Cerebellar cortex (tissue), 1 donor: ENCODE measurements at places on chromosomes 5 and 9.

- DNase-seq, result no peak
Measured at GRCh38 chr9:36748322-36748899, 175.7 kb downstream of the MELK start.

- DNase-seq, result no peak
Measured at GRCh38 chr5:149778303-149779123, 48.4 kb downstream of the PPARGC1B start.

DNA sequence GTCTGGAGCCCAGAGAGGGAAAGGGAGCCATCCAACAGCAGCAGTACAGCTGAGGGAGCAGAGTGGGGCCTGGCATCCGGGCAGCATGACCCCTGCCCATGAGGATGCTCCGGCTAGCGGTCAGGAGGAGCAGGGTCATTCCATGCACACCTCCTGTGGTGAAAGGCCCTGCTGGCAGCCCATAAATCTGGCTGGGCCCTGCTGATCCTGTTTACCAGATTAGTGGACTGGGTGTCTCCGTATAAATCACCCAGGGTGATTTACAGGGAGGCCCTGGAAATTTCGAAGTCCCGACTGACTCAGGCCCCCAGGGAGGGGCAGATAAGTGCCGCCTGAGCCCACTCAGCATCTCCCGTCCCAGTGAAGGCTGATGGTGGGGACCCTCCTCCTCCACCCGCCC, 117.6 kb upstream of the HAND1 start:
- no peak for DNase-seq

DNA sequence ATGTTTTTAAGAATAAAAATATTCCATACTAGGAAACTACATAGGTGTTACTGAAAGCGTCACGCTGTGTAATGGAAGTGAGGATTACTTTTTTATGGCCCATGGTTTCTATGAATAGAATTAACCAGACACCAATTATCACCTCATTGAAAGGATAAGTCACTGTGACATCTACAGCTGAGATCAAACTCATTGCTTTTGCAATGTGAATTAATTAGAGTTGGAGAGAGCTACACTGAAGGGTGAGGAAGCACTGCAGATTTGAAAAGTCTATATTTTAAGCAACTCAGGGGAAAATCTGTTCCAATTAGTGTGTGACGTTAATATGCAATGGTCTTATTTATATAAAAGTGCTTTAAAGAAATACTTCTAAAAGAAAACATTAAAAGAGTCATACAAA, 1300.1 kb upstream of the DMAC1 start:
- DNase-seq, result no peak

- DNase-seq, result no peak
Measured at GRCh38 chr9:3337515-3338225, 188.1 kb downstream of the RFX3 start.

DNA sequence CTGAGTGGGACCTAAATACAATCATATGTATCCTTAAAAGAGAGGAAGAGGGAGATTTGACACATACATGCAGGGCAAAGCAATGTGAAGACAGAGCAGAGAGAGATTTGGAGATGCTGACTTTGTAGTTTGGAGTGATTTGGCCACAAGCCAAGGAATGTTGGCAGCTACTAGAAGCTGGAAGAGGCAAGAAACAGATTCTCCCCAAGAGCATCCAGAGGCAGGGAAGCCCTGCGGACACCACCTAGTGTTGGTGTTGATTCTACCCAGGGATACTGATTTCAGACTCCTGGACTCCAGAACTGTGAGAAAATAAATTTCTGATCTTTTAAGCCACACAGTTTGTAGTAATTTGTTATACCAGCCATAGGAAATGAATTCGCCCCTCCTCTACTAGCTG, 64.9 kb upstream of the OSMR start:
- peak; percentile 35 for DNase-seq

GRCh38 chr9:35516479-35516878, 26.6 kb downstream of the RUSC2 start:
- DNase-seq, result peak; percentile 48

GRCh38 chr5:6222899-6223298, 155.4 kb downstream of the MED10 start:
- DNase-seq, result no peak

DNA sequence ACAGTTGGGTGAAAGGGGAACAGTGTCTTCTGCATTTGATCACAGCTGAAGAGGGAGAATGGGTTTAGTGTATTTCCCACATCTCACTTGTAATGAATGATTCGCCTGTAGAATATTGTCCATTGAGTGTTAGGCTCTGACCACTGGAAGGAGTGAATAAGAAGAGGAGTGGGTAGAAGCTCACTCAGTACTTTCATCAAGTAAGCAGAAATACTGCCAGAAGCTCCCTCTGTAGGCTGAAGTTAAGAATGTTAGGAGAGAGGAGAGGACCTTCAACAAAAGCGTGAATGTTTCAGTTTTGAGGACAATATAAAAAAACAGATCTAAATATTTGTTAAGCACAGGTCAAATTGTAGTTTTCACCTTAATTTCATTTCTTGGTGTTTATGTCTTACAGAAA, 27.5 kb downstream of the FSD1L start:
- peak; percentile 53 for DNase-seq

GRCh38 chr9:86854898-86855523, 92.3 kb downstream of the GAS1 start:
- DNase-seq, result no peak

GRCh38 chr9:726005-726404, 115.5 kb upstream of the DMRT1 start:
- DNase-seq, result no peak

DNA sequence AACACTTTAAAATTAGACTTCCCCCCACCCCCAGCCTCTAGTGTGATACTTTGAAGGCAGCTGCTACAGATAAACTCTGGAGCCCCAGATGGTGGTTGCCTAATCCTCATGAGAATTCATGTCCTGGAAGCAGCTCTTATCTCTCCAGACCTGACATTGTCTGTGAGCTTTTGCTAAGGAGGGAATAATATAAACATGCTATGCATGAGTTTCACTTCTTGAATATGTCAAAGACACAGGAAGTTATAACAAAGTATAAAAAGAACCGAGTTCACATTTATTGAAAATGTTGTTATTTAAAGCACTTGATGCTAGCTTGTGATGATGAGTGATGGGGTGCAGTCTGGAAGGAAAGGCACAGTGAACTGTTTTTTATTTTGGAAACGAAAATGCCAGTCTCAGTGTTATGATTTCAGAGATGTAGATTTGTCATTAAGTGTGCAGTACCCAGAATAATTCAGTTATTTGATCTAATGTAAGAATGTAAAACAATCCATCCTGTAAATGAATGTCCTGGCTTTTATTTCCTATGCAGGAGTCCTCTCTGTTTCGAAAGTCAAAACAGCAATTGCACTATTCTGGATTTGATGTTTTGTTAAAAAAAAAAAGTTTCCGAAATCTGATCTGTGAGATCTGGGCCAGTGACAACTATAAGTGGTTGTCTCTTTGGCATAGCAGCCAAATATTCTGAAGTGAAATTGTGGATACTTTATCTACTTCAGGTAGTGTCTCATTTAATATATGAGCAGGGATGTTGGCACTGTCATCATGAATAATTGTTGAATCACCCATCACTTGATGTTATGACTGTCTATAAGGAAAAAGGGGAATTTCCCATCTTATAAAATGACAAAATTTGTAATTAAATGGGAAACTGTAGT, 77.0 kb downstream of the ZCCHC7 start:
- DNase-seq, result no peak

DNA sequence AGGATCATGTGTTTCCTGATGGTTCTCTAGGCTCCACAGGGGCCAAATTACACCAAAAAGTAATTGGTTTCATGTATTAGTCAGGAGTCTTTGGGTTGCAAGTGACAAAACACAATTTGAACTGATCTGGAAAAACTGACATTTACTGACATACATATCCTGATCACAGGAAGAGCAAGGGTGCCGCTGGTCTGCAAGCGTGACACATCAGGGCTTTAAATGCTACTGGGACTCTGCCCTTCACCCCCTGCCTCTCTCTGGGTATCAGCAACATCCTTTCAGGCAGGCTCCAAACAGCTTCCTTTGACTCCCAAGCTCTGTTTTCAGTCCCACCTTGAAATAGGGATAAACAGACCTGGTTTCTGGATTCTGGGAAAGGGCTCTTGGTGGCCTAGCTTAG, 197.5 kb downstream of the PALM2AKAP2 start:
- no peak for DNase-seq

- DNase-seq, result no peak
Measured at GRCh38 chr5:60447488-60447920, 252.5 kb downstream of the DEPDC1B start.

GRCh38 chr9:23557689-23558088, 268.4 kb downstream of the ELAVL2 start:
- DNase-seq, result no peak

- DNase-seq, result no peak
Measured at GRCh38 chr5:157650991-157651611, 1.1 kb downstream of the SOX30 start.

DNA sequence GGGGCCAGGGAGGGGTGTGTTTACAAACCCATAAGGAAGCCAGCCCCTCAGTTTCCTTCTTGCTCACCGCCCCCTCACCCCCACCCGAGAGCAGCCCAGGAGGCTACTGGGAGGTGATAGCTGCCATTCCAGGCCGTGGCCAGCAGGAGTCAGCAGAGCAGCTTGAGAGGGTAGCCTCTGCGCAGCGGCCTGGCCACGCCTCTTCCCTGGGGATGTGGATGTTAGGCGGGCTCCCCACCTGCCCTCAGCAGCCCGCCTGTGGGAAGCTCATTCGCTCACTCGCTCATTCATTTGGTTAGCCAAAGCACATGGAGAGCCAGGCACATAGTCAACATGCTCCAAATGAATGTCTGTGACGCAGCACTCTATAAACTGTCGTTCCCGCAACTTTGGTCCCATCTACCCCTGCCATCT, 6.1 kb upstream of the DPM2 start:
- DNase-seq, result peak; percentile 85

DNA sequence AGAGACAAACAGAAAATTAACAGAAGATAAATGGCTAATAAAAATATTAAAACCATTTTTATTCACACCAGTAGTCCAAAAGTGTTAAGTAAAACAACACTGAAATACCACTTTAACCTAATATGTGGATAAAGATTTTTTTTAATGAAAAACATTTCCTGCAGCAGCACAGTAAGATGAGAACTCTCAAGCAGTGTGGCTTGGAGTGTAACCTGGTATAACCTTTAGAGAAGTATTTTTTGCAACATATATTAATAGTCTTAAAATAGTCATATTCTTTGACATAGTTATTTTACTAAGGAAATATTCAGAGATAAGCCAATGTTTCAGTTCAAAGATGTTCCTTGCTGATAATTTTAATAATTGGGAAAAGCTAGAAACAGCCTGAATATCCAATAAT, 644.4 kb downstream of the PDE4D start:
- no peak for DNase-seq

GRCh38 chr5:120817044-120817985, 353.2 kb downstream of the PRR16 start:
- no peak for DNase-seq

GRCh38 chr9:118630931-118631595, 738.2 kb downstream of the BRINP1 start:
- no peak for DNase-seq

DNA sequence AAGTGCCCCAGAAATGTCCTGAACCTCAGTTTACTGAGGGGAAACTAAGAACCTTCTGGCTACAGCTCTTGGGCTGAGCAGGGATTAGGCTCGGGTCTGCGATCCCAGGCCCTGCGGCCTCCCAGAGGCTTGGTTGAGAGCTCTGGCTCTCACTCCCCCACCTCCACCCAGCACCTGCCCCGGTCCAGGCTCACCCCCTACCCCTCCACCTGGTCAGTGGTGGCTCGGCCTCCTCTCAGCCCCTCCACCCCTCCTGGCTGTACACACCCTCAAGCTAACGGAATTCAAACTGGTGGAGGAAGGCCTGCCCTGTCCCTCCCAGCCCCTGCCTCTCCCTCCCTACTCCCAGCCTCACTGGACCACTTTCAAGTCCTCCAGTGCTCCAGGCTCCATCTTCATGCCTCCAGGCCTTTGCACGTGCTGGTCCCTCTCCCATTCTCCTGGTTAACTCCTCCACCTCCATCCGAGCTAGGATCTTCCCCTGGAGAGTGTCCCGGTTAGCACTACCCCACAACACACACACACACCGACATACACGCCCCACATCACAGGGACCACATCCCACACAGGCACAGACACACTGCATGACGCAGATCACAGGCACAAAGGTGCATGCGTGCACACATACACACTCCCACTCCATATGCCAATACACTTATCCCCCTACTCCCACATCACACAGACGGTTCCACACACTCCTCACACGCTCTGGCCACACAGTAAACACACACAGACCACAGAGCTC, 130.9 kb downstream of the C9orf50 start:
- DNase-seq, result no peak

- DNase-seq, result no peak
Measured at GRCh38 chr9:99720455-99721050, 101.1 kb upstream of the NR4A3 start.

DNA sequence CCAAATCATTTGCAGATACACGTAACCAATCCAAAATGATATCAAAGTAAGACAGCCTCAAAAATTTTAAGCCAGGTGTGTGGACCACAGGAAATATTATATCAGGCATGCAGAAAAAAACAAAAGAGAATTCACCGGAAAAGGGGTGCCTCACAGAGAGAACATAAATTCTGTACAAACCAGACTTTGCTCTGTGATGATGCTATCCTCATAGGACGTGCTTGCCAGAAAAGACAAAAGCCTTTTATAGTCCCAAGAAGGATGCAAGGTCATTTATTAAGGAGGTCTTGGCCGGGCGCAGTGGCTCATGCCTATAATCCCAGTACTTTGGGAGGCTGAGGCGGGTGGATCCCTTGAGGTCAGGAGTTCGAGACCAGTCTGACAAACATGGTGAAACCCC, 16.8 kb upstream of the ATP6V1G1 start:
- no peak for DNase-seq

DNA sequence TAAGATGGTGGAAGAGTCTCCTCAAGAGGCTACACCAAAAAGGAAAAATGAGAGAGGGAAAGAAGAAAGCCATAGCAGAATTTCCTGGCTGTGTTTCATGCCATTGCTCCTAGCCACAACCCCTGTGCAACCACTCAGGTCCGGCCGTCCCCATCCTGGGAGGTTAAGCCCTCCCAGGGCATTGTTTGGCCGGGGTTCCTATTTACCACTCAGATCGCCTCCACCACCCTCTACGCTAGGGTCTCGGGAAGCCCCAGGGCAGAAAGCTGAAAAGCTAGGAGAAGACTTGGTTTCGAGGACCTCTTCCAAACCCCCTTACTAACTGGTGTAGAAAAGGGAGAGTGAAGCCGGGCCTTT, 715 bp downstream of the RC3H2 start:
- DNase-seq, result peak; percentile 55
